HTR-8/SVneo (cell line): ENCODE measurements at places on chromosomes 12 and 14.

DNA sequence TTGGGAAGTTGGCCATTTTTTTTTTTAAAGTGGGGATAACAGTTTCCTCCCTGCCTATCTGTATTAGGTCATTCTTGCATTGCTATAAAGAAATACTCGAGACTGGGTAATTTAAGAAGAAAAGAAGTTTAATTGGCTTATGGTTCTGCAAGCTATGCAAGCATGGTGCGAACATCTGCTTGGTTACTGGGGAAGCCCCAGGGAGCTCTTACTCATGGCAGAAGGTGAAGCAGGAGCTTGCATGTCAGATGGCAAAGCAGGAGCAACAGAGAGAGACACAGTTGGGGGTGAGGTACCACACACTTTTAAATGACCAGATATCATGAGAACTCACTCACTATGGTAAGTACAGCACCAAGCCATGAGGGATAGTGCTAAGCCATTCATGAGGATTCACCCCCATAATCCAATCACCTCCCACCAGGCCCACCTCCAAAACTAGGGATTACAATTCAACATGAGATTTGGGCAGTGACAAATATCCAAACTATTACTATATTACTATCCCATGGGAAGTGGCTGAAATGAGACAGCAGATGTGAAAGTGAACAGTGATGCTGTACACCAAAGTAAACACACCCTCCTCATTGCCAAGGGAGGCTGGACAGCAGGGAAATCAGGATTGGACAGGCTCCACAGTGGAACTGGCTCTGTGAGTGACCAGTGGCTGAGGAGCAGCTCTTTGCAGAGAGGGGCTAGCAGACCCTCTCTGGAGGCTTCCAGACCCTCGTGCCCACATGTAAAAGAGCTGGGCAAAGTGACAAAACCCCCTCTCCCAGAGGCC lies 40.5 kb downstream of the CRACR2A start:
- DNase-seq, result no peak

DNA sequence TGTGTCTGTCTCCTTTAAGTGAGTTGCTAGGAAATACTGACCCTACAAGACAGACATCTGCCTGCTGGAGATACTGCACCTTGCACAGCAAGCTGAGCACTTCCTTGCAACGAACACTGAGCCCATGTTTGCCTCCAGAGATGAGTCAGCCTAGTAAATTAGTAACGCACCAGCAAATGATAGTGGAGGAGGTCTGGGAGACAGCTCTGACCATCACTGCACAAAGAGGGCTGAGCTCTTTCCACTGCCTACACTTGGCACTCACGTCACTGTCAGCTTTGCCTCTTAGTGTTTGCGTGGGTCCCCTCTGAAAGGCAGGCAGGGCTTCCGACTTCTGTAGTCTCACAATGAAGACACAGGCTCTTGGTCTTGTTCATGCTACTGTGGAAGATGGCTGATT lies 109.0 kb downstream of the APAF1 start:
- DNase-seq, result peak; percentile 15

- no peak for DNase-seq
Measured at GRCh38 chr12:119328111-119328510, 6.4 kb upstream of the CCDC60 start.

DNA sequence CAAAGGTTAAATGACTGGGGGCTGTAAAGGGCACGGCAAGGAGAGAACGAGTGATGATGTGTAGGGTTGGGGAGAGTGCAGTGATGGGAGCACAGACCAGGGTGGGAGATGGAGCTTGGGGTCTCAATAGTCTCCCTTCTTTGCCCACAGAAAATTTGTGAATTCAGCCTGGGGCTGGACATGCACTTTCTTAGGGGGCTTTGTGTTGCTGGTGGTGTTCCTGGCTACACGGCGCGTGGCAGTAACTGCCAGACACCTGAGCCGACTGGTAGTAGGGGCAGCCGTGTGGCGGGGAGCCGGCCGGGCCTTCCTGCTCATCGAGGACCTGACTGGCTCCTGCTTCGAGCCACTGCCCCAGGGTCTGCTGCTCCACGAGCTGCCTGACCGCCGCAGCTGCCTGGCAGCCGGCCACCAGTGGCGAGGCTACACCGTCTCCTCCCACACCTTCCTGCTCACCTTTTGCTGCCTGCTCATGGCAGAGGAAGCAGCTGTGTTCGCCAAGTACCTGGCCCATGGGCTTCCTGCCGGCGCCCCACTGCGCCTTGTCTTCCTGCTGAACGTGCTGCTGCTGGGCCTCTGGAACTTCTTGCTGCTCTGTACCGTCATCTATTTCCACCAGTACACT lies 1.7 kb downstream of the FITM1 start:
- no peak for DNase-seq

DNA sequence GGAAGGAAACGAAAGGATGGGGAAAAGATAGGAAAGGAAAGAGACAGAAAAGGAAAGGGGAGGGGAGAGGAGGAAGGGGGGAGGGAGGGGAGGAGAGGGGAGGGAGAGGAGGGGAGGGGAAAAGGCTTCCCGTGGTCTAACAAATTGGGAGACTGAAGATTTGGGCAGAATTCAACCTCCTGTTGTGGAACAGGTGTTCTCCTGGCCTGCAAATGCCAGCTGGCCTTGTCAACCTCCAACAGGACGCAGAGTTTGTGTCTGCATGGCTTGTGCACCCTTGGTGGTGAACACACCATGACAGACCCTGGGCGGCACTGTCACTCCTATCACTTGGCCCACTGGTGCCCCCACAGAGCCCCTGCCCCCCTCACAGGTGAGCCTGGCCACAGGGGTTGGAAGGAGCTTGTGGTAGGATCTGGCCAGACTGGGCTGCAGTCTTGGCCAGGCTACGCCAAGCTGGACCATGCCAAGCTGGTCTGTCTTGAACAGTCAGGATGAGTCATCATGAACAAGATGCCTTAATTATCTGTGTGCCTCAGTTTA lies 321.6 kb downstream of the BCL11B start:
- DNase-seq, result no peak

DNA sequence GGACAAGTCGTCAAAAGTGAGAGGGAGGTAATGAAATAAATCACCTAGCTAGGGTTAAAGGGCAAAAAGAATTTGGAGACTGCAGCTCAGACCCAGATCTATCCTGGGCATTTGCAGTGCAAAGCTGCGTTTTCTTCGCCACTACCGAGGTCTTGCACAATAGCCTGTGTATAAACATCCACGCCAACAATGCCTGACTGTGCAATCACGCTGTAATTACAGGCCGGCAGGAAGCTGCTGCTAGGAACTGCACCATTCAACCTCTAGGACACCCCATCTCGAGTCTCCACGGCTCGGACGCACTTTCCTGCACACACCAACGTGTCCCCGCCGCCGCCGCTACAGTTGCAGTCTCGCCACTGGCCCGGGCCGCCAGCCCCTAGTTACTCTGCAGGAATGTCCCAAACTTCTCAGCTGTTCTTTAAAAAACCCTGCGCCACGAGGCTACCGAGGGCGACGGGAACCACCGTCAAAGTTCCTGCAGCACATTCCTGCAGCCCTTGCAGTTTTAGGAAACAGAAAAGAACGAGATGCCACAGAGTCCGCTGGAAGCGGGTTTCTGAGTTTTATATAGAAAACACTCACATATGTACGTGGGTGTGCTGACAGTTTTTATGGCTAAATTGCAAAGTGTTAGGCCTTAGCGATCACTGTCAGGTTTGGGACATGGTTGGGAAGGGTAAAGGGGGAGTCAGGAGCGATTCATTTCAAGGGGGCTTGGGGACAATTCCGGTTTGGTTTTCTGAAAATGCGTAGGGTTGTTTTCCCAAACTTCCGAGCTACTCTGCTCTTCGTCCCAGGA lies 65.6 kb upstream of the PTGR2 start:
- peak; percentile 88 for DNase-seq

DNA sequence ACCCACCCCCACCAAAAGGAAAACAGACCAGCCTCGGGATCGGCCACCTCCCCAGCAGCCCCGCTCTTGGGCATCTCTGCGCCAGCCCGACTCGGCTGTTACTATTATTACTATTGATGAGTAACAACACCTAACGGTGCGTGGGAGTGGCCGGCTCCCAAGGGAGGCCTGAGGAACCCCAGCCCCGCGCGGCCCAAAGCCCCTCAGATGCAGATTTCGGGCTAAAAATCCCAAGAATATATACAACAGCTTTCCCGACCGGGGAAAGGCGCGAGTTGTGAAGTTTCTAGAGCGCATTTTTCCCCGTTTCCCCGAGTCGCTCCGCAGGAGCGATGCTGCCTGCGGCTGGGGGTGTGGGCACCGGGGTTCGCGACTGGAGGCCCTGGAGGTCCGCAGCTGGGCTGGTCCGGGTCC lies 565 bp downstream of the NT5DC3 start:
- no peak for DNase-seq

GRCh38 chr14:75979071-75979571 lies 2.7 kb downstream of the TGFB3 start:
- peak; percentile 77 for DNase-seq

- no peak for DNase-seq
Measured at GRCh38 chr12:98513379-98514322, 1.7 kb upstream of the TMPO start.

GRCh38 chr12:66736931-66737330 lies 58.1 kb upstream of the GRIP1 start:
- no peak for DNase-seq

DNA sequence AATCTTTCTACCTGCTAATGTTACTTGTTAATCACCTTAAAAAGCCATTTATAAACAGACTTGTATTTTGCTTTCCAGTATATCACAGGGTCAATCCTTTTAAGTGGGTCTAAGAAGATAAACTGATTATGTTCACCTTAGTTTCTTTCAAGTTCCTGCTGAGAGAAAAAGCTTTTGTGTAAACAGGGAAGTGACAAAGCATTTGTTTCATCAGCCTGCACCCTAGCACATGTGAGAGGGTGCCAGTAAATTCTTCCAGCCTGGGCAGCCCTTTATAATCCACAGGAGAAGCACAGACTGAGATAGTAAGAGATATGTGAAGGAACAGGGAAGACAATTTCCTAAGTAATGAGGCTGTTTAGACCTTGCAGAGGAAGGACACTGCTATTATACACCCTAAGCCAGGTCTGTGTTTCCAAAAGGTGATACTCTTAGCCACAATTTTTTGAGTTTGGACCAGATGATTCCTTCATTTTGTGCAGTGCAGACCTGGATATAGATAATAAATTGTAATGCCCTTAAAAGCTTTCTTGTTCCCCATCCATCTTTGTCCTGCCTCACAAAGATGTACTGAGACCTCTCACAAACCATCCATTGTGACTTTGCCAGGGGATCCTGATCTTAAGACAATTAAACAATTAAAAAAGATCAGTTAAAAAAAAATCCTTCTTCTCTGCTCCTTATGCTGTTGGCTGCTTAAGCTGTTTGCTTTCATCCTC lies 150.7 kb downstream of the KTN1 start:
- no peak for DNase-seq

DNA sequence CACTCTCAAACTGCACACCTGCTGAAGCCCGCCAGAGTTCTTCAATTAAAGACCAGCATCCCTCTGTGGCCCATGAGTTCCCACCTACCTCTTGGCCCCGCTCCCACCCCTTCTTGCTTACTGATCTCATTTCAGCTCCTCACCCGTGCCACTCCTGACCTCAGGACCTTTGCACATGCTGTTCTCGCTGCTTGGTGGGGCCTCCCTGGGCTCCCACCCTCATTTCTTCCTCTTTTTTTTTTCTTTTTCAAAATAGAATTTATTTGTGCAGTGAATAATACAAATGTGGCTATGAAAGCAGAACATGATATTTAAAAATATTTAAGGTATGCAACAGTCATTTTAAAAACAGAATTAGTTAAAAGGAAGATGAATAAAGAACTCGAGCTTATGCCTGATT lies 8.5 kb upstream of the SERPINA9 start:
- no peak for DNase-seq

- no peak for DNase-seq
Measured at GRCh38 chr12:53612978-53613377, 13.2 kb downstream of the ATF7 start.

DNA sequence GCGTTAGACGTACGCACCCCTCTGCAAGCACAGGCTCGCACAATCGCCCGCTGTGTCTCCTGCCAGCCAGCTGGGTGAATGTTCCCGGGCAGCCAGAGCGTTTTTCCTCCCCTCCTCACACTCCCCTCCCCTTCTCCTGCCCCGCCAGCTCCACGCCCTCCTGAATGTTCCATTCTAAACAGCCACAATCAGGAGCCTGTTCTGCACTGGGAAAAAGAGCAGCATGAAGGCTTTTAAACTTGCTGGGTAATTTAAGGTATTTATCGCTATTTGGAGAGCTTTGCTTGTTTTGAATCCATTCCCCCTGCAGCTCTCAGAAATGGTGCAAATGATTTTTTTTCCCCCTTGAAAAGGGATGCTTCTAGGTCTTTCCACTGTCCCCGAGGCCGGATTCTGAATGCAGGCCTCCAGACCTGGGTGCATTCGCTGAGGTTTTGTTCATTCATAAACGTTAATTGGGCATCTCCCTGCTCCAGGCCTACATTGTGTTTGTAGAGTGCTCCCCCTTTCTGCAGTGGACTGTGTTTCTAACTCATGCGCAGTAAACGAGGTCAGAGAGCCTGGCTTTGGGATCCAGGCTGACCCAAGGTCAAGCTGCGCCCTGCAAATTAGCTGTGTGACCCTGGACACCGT lies 212.5 kb downstream of the CHST11 start:
- no peak for DNase-seq

DNA sequence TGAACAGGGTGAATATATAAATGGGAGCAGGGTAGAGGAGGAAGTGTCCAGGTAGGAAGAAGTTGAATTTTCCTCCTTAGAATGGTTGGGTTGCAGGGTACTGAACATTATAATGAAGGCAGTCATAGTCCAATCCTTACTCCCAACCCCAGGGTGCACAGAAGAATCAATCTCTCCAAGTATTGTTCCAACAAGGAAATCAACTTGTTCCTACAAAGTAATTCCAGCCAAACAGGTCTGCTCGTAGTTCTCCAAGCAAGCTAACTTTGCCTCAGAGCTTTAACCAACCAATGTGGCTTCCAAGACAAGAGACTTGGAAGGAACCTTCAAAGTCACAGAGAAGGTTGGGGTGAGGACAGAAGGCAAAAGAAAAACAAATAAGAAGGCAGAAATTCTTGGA lies 527.2 kb downstream of the MED13L start:
- DNase-seq, result no peak

- no peak for DNase-seq
Measured at GRCh38 chr12:110743571-110744093, 941 bp upstream of the PPP1CC start.

GRCh38 chr12:2034633-2035430 lies 18.0 kb upstream of the CACNA1C start:
- DNase-seq, result peak; percentile 85

- no peak for DNase-seq
Measured at GRCh38 chr12:130452546-130452945, 114.9 kb downstream of the PIWIL1 start.

GRCh38 chr12:47886510-47887240 lies 18.1 kb downstream of the VDR start:
- no peak for DNase-seq
